ENCODE measurements at places on chromosomes 16 and 17.

- no peak for DNase-seq
Observed at GRCh38 chr16:23699100-23699499, 13.9 kb downstream of the ERN2 start.

- DNase-seq: no peak
Observed at GRCh38 chr17:80177986-80178595, 8.3 kb downstream of the CARD14 start.

DNA sequence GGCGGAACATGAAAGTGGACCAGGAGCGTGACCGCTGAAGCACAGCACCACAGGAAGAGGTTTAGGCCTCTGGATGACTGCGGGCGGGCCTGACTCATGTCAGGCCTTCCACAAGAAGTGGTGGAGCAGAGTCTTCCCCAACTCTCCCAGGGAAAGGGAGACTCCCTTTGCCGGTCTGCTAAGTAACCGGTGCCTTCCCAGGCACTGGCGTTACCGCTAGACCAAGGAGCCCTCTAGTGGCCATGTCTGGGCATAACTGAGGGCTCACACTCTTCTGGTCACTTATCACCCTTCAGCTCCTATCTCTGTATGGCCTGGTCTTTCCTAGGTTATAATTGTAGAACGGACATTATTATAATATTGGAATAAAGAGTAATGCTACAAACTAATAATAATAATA, 1931.9 kb downstream of the TP53TG3F start:
- DNase-seq: peak; percentile 40

GRCh38 chr17:42849451-42850181, 1.4 kb upstream of the AOC3 start:
- DNase-seq: peak; percentile 43

GRCh38 chr16:53770641-53771040, 66.7 kb downstream of the FTO start:
- DNase-seq: no peak

DNA sequence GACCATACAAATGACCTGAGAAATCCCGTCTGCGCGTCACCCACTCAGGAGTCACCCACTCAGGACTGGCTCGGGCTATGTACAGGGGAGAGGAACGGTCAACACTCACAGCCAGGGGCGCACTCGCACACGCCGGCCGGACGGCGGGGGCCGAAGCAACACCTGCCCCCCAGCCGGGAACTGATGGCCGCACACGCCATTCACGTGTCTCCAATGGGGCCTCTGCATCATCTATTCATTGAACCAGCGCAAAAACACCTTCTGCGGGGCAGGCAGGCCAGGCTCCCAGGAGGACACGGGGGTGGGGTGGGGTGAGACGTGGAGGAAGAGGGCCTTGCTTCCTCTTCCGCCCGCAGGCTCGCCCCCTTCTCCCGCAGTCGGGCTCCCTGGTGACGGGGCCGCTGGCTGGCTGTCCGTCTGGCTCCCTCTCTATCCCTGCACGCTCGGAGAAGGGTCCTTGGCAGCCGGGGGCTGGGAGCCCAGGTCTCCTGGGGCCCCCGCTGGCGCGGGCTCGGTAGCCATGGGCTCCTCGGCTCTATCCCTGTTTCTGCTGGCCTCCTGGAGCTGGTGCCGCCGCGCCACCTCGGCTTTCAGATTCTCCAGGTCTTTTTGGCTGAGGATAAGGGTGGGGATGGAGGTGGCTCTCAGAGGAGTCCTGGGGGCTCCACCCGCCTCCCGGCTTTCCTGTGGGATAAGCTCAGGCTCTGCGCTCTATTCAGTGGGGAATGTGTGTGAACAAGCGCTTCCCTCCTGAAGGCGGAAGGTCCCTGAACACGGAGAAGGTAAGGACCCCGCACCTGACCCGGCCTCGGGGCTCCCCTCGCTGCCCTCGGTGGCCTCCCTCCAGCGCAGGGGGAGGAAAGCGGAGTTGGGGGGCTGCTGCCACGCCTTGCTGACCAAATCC, 21.1 kb downstream of the CLUH start:
- DNase-seq: peak; percentile 9
